ENCODE measurements at places on chromosomes 12 and 14.

DNA sequence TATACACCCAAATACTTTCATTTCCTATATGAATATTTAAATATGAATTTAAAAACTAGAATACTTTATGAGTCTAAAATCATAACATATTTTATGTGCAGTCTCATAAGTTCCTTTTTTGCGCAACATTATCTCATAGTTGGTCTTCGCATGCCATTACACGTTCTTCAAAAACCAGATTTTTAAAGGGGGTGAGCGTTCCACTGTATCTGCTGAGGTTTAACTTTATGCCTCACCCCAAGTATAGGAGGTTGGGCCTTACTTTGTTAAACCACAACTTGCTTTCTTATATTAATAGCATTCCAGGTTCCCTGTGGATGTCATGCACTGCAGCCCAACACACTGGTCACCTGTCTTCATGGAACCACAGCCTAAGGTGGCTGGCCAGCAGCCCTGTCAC lies 118.6 kb downstream of the APAF1 start:
- no peak for DNase-seq

DNA sequence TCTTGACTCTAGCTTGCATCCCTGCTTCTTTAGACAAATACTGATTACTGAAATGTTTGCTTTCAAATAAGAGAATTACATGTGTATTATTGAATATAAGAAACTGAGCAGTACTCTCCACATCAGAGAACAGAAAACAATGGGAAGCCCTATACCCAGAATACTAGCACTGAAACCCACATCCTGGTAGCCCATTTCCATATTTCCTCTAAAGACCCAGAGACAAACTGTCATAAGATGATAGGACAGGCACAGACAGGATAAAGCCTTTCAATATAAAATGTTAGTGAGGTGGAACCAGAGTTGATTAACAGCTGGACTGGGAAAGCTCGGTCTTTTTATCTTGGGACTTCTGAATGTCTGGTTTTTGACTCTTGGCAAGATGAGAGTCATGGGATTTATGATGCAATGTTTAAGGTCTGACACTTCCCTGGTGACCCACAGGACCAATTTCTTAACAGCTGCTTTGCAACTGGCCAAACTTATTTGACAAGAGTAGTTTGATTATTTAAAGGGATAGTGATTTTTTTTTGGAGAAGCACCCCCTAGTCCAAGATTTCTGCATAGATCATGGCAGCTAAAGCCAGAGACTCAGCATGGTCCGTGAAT lies 166.9 kb upstream of the ATXN7L3B start:
- no peak for DNase-seq

DNA sequence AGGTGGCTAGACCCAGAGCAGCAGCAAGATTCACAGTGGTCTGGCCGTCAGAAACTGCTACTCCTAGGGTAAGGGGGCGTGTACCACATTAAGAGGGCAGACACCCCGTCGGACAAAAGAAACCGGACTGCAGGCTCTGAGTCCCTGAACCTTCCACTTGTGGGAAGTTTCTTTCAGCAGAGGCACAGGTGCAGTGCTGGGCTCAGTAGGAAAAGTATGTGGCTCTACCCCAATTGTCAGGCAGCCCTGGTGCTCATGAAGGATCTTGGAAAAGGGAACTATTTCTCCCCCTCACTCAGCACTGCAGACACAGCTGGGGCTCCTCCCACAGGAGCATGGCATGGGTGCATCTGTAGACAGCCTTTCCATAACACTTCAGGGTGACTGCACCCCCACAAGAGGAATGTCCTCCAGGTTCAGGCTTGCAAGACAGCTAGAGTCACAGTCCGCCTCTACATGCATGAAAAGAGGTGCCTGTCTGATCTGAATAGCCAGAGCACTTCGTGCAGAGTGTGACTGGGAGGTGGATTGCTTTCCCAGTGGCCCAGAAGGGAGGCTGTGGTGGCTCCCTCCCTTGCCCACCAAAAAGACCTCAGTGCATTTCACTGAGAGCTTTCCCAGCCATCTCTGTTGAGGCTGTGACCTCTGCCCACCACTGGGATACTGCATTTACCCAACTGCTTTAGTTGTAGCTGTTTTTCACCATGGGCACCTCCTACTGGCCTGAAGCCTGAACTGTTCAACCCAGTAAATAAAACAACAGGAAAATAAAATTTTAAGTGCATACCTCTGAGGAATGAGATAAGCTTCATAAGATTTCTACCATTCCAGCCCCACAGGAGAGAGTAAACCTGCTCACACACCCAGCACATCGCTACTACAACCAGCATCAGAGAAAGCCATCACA lies 14.2 kb downstream of the CEP128 start:
- no peak for DNase-seq

DNA sequence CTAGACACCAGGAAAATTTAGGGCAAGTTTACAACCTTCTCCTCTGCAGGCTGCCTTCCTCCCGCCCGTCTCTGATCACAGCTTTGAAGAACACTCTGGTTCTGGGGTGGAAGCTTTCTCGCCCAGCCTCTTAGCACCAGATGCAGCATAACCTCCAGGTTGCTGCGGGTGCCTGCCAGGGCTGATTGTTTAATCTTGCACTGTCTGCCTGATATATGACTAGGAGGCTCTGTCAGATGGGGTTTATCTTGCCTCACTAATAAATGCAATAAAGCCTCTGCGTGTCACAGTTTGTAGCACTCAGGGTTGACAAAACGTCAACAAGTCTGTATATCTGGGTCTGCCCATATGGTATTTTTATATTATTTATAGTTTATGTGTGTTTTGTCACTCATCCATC lies 388.2 kb downstream of the FUT8 start:
- no peak for DNase-seq

DNA sequence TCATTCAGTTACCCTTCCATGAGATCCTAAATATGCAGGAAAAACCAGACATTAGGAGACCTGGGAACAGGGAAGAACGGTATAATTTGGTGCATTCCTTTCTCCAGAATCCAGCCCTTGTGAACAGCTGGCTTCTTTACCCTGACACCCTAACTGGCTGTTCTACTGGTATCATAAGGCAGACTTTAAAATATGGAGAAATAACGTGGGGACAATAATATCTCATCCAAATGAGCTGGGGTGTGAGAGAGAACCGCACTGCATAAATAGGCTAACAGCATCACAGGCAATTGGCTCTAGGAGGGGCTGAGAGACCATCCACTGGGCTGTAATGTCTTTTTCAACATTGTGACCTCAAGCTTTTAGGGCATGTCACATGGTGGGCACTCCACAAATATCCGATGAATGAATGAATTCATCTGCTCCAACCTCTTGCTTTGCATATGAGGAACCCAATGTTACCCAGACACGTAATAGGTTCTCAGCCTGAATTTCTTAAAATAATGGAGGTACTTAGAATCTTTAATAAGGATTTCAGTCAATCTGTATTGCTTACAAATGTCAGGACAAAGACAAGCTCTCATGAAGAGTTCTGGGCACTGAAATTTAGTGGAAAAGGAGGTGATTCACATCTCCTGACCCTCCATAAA lies 157.9 kb downstream of the SAMD4A start:
- no peak for DNase-seq

GRCh38 chr12:108196921-108197320 lies 67.8 kb downstream of the WSCD2 start:
- DNase-seq, result no peak

DNA sequence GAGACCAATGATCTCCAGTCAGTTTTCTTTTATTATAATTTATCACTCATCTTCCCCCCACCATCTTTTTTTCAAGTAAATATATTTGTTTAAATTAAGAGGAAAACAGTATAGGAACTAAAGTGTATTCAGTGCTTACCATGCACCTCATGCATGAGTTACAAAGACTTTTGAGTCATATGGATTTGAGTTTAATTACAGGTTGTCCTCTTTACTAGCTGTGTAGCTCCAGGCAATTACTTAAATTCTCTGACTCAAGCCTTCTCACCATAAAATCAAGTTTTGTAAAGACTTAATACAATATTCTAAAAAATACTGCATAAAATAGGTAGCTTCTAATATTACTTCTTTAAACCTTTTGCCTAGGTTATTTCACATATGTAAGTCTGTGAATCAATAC lies 251.3 kb downstream of the SLC16A7 start:
- no peak for DNase-seq

- DNase-seq, result no peak
Observed at GRCh38 chr12:62103748-62104147, 156.5 kb upstream of the USP15 start.

DNA sequence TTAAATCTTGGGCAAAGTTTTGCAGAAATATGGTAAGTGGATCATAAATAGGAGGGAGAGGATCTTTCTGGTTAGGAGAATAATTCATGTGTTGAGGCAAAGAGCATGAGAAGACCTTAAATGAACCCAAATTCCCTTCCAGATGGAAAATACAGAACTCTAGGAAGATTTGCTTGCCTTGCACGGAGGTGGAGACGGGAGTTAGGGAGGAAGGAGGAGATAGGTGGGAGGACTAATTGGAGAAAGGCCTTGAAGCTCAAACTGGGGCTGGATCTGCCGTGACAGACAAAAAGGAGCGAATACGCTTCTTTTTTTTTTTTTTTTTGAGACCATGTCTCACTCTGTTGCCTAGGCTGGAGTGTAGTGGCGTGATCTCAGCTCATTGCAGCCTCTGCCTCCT lies 5.9 kb downstream of the GPRC5A start:
- no peak for DNase-seq

- DNase-seq, result no peak
Observed at GRCh38 chr14:38079268-38079667, 128.4 kb upstream of the SSTR1 start.

GRCh38 chr12:106118381-106119130 lies 20.2 kb downstream of the NUAK1 start:
- DNase-seq, result no peak

GRCh38 chr12:76029982-76030340 lies 1.6 kb downstream of the PHLDA1 start:
- no peak for DNase-seq

Measured in HS-27A (cell line).